GM06990 (cell line): ENCODE measurements at places on chromosomes 16 and 17.

DNA sequence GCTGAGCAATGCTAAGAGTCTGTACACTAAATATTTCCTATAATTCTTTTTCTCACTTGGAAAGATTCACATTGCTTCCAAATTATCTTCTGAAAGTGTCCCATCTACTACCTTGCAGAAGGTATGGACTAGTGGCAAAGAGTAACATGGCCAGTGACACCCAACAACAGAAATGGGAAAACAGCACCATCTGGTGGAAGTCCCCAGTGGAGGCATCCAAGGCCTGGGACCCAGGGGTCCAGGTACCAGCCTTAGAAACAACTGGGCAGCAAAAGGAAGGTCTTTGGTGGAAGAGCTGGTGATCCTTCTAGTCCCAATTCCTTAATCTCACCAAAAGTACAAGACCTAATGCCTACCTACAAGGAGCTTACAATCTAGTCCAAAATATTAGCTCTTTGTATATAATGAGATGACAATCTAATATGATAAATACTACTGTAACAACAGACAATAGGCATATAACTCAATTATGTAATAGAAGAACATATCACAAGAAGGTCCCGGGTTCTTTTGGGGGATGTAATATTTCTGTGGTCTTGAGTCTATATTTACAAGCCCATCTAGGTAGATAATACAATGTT is 55.3 kb downstream of the SKAP1 start:
- DNase-seq: no peak

GRCh38 chr16:24531166-24531565 is 8.2 kb upstream of the RBBP6 start:
- DNase-seq: no peak

- no peak for DNase-seq
These were observed 13.2 kb downstream of the GRIN2A start for GRCh38 chr16:10169031-10169430.

DNA sequence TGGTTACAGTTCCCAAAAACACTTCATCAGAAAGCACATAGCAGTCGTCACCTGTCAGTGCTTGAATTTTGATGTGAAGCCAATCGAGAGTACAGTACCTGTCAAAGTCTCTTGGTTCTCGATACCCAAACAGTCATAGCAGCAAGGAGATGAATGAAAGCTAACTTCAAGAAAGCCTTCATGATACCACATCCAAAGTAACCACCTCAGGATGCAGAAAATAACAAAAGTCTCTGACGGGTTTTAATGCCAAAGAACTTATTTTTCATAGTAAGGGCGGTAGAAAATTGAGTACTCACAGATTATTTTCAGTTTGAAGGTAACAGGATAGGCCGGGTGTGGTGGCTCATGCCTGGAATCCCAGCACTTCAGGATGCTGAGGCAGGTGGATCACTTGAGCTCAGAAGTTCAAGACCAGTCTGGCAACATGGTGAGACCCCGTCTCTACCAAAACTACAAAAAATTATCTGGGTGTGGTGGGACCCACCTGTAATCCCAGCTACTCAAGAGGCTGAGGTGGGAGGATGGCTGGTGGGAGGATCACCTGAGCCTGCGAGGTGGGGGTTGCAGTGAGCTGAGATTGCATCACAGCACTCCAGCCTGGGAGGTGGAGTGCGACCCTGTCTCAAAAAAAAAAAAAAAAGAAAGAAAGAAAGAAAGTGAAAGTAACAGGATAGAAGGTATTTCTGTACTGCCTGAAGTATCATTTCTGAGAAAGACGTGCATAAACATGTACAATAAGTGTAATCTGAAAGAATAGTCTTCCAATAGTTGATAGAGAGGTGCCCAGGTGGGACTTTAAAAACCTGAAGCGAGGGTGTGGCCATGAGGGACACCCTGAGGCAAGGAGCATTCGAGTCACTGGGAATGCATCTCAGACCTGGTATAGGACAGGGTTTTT is 15.4 kb downstream of the MFSD11 start:
- DNase-seq: no peak

DNA sequence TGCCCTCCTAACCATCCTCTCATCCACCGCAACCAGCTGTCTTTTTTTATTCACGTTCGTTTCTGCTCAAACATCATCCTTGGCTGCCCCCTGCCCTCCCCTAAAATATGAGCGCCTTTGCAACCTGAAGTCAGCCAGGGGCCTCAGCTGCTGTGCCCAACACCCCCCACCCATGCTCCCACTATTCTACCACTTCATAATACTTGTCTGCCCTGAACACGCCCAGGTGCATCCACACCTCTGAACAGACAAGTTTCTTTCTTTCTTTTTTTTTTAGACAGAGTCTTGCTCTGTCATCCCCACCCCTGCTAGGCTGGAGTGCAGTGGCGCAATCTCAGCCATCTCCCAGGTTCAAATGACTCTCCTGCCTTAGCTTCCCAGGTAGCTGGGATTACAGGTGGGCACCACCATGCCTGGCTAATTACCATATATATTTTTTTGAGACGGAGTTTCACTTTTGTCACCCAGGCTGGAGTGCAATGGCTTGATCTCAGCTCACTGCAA is 26.9 kb downstream of the CEP295NL start:
- no peak for DNase-seq

DNA sequence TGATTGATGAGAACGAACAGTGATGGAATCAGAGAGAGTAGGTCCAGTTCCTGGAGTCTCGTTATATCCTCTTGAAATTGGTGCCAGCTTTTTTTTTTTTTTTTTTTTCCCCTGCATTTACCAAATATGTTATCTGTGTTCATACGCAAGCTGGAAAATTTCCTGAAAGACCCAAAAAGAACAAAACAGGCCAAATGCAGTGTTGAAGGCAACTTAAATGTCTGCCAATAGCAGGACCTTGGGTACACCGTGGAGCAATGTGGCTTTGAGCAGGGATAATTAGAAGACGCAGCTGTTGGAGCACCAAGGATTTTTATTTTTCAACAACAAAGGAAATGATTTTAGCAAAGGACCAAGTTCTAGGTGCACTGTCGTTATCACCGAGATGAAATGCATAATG is 105.0 kb downstream of the ABCC6 start:
- no peak for DNase-seq

GRCh38 chr17:57867126-57867525 is 17.3 kb upstream of the MRPS23 start:
- no peak for DNase-seq

GRCh38 chr16:10497132-10498101 is 83.0 kb downstream of the EMP2 start:
- DNase-seq: no peak

- no peak for DNase-seq
These were observed 288.1 kb downstream of the SEC14L1 start for GRCh38 chr17:77428749-77429368.

DNA sequence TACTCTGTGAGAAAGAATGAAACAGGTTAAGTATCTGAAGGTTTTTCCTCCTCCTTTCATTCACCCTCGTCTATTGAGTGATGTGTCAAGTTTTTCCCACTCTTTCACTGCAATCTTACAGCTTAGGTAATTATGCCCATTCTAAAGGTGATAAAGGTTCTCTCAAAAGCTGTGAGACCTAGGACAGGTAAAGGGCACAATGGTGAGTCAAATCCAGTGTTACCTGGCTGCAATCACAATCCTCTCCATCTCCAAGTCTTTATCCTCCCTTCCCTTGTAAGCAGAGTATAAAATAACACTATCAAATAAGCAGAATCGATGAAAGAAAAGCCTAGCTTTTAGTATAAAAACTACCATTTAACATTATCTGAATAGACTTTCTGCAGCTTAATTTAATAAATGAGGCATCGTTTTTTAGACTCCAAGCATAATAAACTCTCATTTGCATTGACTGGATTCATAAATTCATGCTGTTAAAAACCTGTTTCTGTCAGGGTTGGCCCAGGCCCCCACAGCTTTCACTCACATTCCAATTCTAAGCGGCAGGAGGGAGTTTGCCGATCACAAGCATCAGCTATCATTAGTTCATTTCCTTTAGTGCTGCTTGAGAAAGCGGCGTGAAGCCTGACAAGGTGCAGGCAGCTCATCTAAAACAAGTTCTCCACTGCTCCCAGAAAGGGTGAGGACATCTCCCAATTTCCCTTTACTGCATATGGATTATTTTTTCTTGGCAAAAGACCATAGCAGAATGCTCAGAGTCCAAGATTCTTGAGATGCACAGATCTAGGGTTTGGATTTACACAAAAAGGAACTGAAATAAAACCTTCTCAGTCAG is 67.8 kb downstream of the CDH8 start:
- no peak for DNase-seq

GRCh38 chr17:58324056-58324408 is 4.6 kb downstream of the TSPOAP1 start:
- DNase-seq: no peak

GRCh38 chr17:50955160-50955559 is 89.0 kb upstream of the TOB1 start:
- DNase-seq: no peak

DNA sequence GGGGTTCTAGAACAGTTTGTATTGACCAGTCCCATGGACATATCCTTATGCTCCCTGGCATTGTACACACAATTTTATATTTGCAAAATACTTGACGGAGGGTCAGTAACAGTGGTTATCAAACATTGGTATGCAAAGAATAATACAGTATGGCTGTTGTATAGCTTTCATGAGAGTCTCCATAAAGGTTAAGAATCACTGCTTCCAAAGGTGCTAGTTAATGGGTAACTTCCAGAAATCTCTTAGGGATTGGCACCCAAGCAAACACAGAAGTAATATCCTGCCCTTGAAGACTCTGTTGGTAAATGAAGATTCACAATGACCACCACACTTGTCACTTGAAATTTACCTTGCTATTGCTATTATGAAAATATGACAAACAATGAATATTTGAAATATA is 239.2 kb downstream of the ZFHX3 start:
- DNase-seq: no peak

- no peak for DNase-seq
These were observed 52.7 kb downstream of the CENPV start for GRCh38 chr17:16300554-16300953.

- DNase-seq: no peak
These were observed 202.4 kb downstream of the AXIN2 start for GRCh38 chr17:65359016-65359415.

DNA sequence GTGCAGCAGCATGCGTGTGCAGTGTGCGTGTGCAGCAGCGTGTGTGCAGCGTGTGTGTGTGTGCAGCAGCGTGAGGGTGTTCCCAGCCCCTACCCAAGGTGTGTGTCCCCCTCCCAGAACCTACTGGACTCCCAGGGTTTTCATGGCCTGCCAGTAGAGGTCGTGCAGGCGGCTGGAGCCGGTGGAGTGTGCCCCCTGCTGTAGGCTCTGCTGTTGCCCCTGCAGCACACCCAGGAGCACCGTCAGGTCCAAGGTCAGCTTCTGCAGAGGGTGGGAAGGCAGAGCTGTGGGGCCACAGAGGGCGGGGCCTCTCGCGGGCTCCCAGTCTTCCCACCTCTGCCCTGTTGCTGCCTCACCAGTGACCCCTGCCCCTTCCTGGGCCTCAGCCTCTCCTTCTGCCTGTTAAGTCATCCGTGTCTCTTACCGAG is 14.9 kb downstream of the MYBBP1A start:
- peak; percentile 17 for DNase-seq

DNA sequence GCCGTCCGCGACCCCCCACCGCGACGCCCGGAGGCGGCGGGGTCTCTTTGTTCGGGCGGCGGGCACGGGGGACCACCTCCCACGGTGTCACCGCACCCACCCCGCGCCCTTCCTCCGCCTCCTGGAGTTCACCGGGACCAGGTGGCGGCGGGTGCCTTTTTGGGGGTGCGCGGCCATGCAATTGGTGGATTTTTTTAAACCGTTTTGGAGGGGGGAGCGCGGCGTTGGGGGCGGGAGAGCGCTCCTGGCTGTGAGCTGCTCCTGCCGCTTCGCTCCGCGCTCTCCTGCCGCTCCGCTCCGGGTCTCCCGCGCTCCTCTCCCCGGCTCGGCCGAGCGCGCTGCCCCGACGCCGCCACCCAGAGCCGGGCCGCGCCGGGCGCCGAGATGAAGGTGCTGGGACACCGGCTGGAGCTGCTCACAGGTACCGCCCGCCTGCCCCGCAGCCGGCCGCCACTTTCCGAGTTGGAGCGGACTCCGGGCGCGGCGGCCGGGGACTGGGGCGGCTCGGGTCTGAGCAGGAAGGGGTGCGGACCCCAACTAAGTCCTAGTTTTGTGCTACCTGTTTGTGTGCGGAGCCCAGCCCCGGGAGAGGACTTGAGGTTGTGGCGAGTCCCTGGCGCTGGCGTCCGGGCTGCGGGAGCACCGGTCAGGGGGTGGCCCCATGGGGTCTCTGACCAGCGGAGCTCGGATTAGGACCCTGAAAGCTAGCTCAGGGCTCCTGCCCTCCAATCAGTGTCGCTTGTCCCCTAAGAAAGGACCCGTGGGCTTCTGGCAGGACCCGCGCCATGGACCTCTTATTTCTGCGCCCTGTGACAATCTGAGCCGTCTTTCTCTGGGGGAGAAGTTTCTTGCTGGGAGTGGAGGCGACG is 35.7 kb upstream of the NDRG4 start:
- no peak for DNase-seq

GRCh38 chr16:80591071-80591915 is 50.5 kb downstream of the DYNLRB2 start:
- peak; percentile 48 for DNase-seq

GRCh38 chr16:49921791-49922456 is 66.0 kb upstream of the ZNF423 start:
- DNase-seq: peak; percentile 24

- peak; percentile 69 for DNase-seq
These were observed 425 bp downstream of the SGSH start for GRCh38 chr17:80219763-80220053.

DNA sequence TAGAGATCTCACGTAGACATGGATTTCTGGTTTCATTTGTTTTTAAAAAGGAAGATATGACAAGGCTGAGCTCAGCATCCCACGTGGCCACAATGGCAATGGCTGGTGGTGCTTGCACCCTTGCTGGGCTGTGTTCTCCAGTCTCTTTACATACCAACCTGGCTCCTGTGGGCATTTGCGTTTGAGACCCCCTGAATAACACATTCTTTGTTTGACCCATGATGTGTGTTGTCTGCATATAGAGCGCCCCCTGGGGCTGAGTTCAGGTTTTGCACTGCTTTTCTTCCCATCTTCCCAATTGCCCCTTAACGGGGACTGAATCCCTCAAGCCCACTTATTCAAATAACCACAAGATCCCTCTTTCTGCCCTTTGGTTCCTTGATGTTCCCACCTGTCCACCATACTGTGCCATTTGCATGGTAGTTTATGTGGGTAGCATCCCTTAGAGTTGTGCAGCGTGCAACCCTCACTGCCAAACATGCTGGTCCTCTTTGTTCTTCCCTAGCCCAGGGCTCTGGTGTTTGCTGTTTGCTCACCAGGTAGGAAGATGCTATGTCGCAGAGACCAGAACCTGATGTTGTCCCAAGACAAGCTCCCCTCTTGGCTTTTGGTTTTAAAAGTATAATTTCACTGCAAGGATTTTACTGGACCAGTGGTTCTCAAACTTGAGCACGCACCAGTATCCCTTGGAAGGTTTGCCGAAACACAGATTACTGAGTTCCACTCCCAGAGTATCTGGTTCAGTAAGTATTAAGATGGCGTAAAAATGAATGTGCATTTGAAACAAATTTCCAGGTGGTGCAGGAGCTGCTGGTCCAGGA is 38.5 kb upstream of the NKD1 start:
- DNase-seq: peak; percentile 17
